ENCODE measurements at places on chromosomes 3 and 15. TPM values are rescaled to one million over a fixed set of nuclear protein-coding genes. Genes with fewer than 3 reads are reported as not detected.
A peak's percentile ranks its signal among the peaks of the same experiment; 100 is the strongest.

GRCh38 chr3:152893647-152894046 lies 58.7 kb downstream of the P2RY1 start:
- no peak for DNase-seq

DNA sequence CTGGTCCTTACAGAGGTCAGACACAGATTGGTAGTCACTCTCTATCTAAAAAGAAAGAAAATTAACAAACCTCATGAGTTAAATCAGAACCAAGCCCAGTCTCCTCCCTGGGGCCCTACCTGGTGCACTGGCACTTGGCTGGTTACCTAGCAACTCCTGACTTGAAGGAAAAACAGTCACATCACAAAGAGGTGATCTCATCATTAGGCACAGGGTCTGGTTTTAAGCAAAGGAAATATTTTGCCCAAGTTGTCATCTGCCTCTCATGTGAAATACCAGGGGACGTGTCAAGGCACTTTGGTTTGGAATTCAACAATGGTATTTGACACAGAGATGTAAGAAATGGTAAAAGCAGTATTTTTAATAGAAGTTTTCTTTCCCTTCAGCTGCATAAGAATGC lies 47.7 kb upstream of the FMN1 start:
- peak; percentile 72 for DNase-seq

GRCh38 chr3:186502966-186503712 lies 41.0 kb downstream of the CRYGS start:
- no peak for DNase-seq

DNA sequence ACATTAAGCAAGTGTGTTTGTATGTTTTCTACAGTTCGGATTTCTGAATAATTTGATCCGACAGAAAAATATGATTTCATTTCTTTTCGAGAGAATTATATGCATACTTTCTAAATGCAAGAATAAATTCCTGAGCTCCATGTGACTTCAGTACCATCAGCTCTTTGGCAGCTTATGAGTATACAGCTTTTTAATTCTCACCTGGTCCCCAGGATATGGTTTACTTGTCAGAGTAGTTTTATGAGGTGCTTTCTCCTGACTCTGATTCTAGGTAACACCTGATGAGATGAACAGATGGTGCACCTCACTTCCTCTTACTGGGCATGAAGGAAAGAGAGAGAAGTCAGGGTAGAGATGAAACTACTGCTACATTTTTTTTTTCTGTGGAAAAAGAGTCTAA lies 3.1 kb downstream of the HGD start:
- peak; percentile 24 for DNase-seq

EXD1 gene
- 0.17 TPM for total RNA-seq

TM4SF18 gene
- not detected for total RNA-seq
